Kidney (tissue), 22 donors: ENCODE measurements at places on chromosomes 12 and 14. TPM values are rescaled to one million over a fixed set of nuclear protein-coding genes. Genes with fewer than 3 reads are reported as not detected.

DNA sequence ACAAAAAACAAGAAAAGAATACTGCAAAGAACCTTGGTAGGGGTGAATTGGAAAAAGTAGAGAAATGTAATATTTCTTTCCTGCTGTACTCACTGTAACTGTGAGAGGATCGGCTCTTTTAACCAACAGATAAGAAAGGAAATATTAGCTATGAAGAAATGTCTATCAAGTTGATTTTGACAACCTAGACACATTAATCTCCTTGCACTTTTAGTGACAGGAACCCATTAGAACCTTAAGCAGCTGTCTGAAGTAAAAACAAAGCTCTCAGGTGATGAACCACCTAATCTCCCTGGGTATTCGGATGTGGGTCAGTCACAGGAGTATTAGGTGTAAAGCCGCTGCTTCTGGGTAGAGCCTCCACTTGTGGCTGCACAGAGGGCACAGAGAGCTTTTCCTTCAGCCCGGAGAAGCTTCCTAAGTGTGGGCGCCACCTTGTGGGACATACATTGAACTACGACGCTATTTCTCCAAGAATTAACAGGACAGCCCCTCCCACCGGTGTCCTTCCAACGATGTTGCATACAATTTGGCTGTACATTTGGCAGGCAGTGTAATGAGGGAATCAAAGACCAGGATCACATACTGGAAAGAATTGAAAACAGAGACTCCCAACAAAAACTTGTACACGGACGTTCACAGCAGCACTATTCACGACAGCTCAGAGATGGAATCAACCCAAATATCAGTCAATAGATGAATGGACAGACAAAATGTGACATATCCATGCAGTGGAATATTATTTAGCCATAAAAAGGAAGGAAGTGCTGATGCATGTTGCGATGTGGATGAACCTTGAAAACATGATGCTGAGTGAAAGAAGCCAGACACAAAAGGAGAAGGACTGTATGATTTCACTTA is 28.9 kb upstream of the MAPKAPK5 start:
- H3K27me3 ChIP-seq: no peaks in the 10 kb centered on the region
- no peak overlapping the region for H3K4me3 ChIP-seq
- no peaks in the 10 kb centered on the region for H3K4me1 ChIP-seq
- H3K27ac ChIP-seq: no peak overlapping the region
- H3K36me3 ChIP-seq: no peaks in the 10 kb centered on the region

DNA sequence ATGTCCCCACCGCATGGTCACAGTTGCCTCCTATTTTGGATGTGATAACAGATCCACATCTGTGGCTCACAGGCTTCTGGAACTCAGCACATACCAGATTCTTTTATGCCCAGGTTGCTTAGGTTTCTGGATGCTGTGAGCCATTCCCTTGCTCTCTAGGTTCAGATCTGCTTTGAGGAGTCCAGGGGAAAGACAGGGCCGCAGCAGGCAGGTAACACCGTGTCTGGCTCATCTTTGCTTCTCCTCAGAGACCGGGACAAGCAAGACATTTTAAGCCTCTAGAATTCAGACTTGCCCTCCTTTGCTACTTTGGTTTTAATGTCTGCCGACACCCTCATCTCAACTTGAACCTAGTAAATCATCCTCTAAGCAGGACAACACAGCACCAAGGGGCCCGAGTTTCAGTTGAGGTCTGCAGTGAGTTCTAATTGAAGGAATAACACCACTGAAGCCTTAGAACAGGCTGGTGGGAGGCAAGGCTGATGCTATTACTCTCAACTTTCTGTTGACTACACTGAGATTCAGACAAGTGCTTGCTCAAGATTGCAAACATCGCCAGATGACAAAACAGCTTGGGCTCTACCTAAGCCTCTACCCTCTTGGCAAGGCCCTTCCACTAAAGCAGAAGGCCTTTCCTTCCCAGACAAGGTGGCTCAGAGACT is 55.3 kb downstream of the MDM2 start:
- no peak overlapping the region for H3K27ac ChIP-seq
- DNase-seq: no peak
- no peaks in the 10 kb centered on the region for H3K4me1 ChIP-seq
- H3K4me3 ChIP-seq: no peak overlapping the region

DNA sequence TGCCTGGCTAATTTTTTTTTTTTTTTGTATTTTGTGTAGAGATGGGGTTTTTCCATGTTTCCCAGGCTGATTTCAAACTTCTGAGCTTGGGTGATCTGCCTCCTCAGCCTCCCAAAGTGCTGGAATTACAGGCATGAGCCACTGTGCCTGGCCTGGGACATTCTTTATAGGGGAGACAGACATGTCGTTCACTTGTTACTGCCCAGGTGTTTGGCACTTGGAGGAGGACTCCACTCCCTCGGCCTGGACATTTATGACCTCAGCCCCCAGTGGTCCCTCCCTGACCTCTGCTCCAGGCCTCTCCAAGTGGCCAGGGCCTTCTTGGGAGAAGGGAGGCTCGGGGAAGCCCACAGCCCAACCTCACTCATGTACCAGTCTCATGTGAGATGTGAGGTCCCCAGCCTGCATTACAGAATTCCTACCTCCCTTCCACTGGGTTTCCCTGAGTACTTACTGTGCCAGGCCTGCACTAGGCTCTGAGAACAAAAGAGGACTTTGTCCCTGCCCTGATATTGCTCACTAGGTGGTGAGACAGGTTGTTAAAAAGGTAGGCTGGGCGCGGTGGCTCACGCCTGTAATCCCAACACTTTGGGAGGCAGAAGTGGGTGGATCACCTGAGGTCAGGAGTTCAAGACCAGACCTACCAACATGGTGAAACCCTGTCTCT is 9.7 kb upstream of the POP5 start:
- no peaks in the 10 kb centered on the region for H3K36me3 ChIP-seq
- no peaks in the 10 kb centered on the region for H3K4me1 ChIP-seq
- no peak for DNase-seq
- H3K27ac ChIP-seq: no peak overlapping the region

- H3K27me3 ChIP-seq: no peaks in the 10 kb centered on the region
- H3K36me3 ChIP-seq: no peaks in the 10 kb centered on the region
- no peak overlapping the region for H3K27ac ChIP-seq
- H3K4me1 ChIP-seq: no peaks in the 10 kb centered on the region
- no peak for DNase-seq
Measured at GRCh38 chr12:80272387-80272915, 171.6 kb upstream of the PTPRQ start.

- peak; percentile 38 for DNase-seq
- peak overlapping the region; percentile 66 for H3K4me3 ChIP-seq
- no peaks in the 10 kb centered on the region for H3K27me3 ChIP-seq
- H3K4me1 ChIP-seq: no peaks in the 10 kb centered on the region
Measured at GRCh38 chr14:102320033-102320660, 601 bp downstream of the ZNF839 start.

DNA sequence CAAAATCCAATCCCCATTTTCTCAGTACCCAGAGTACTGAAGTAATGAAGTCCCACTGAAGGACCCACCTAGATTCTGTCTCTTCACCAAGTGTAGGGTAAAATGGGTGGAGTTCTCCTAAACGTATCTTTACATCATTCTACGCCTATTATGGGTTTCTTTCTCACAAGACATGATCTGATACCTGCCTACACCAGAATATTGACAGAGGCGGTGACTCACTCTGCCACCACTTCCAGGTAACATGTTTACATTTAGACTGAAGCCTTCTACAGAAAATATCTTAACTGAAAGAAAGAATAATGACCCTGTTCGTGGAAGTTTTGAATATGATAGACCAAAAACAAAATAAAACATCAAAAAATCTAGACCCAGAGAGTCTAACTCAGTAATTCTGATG is 89.8 kb downstream of the BTG1 start:
- H3K4me1 ChIP-seq: no peaks in the 10 kb centered on the region
- no peaks in the 10 kb centered on the region for H3K36me3 ChIP-seq
- no peak overlapping the region for H3K4me3 ChIP-seq
- no peak for DNase-seq
- H3K27ac ChIP-seq: no peak overlapping the region

Gene CD163L1
- polyA plus RNA-seq: 8.5 TPM

Gene FOS
- 193 TPM for polyA plus RNA-seq

Gene FGF23
- not detected for polyA plus RNA-seq

Gene SMCO2
- not detected for polyA plus RNA-seq

Gene SDS
- polyA plus RNA-seq: not detected
